Activated CD4-positive, CD25-positive, alpha-beta regulatory T cell treated with anti-CD3 and anti-CD28 coated beads, Interleukin-2, amount 50 U/mL, for 24 hours (primary cell): ENCODE measurements at places on chromosomes 5 and 9.

- ATAC-seq: no peak
Measured at GRCh38 chr9:35845824-35846771, 17.1 kb downstream of the TMEM8B start.

GRCh38 chr5:127296321-127296720 lies 5.7 kb downstream of the MEGF10 start:
- ATAC-seq: no peak

DNA sequence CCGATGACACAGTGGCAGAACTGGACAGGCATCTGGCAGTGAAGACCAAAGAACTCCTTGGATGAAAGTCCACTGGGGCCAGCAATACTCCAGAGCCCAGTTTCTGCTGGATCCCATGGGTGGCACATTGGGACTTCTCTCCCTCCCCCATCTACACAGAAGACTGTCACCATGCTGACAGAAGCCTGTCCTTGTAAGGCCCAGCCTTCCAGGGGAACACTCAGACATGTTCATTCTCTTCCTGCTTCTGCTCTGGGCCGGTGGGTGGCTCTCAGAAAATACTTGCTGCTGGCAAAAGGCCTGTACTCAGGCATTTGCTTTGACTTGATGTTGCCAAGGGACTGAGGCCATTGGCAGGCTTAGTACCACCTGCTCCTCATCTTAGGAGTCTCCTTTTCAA lies 48.3 kb upstream of the PTGS1 start:
- ATAC-seq: no peak

DNA sequence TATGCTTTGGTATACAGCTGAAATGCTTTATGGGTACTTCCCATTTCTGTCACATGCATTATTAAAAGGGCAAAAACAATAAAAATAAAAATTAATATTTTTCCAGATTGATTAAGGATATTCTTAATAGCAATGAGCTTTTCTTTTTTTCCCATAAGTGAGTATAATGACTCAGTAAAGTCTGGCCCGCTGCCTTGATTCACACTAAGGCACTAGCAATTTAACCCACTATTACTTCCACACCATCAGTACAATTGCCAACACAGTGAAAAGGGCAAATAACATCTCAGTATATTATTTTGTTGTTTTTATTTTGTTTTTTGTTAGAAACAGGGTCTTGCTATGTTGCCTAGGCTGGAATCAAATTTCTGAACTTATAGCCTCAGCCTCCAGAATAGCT lies 150.1 kb downstream of the RNF180 start:
- ATAC-seq: no peak

GRCh38 chr9:75962013-75962661 lies 71.7 kb downstream of the PCSK5 start:
- ATAC-seq: no peak

DNA sequence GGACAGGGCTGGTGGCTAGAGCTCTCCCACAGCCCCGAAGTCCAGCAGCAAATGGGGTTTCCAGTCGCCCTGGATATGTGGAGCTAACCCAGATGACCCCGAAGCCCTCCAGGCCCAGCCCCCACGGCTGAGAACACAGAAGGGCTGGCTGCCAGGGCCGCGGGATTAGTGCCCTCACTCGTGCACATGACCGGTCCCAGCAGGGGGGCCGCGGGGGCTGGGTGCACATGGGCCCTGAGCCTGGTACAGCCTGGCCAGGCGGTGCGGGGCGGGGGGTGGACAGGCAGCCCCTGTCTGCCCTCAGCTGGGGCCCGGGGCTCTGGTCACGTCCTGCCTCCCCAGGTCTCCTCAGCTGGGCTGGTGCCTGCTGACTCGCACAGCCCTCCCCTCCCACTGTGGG lies 5.9 kb downstream of the SSNA1 start:
- no peak for ATAC-seq

- ATAC-seq: no peak
Measured at GRCh38 chr5:37918424-37918823, 78.6 kb upstream of the GDNF start.

DNA sequence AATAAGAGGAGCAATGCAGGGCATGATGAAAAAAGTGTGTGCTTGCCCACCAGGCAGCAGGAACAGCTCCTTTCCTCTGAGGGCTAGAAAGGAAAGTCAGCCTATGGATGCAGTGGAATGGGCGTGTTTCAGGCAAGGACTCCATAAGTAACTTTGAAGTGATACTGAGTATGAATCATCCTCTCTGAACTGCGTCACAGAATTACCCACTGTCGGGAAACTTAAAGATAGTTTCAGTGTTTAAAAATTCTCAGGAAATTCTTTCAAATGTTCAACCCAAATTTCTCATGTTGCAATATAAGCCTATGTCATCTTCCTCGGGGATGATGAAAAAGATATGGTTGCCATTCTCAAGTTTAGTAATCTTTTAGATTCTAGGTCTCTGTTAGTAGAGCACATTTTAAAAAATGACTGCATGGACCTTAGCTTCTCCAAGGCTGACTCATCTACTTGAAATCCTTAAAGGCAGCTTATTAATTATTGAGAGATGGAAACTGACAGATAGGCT lies 27.7 kb downstream of the PTCD2 start:
- peak; percentile 60 for ATAC-seq

- no peak for ATAC-seq
Measured at GRCh38 chr5:170372971-170373370, 16.2 kb downstream of the KCNMB1 start.

DNA sequence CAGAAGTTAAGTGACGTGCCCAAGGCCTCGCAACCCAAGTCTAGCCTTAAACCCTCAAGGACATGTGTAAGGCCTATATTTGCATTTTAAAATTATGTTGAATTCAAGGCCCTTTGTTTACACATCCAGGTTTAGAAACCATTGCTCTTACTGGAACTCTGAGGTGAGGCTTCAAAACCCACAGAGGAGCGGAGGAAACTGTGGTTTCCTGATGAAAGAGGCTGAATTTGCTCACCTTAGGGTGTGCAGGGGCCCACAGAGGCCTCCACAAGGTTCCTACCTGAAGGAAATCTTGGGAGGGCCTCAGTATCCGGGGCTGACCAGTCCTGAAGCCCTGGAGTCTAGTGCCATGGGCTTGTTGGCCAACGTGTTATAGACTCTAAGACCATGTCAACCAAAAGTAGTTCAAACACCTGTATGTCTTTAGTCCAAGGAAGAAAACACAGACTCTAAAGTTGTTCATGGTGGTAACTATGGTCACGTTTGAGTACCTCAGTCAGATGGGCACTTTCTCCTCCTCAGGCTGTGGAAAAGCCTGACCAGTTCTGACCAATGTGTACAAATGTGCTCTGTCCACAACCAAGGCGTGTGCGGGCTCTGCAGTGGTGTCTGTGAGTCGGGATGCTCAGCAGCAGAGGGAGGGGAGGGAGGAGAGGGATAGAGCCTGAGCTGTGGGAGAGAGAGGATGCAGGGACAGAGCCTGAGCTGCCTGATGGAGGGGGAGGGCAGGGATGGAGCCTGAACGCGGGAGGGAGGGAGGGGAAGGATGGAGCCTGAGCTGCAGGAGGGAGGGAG lies 124.6 kb upstream of the ERCC6L2 start:
- peak; percentile 13 for ATAC-seq

DNA sequence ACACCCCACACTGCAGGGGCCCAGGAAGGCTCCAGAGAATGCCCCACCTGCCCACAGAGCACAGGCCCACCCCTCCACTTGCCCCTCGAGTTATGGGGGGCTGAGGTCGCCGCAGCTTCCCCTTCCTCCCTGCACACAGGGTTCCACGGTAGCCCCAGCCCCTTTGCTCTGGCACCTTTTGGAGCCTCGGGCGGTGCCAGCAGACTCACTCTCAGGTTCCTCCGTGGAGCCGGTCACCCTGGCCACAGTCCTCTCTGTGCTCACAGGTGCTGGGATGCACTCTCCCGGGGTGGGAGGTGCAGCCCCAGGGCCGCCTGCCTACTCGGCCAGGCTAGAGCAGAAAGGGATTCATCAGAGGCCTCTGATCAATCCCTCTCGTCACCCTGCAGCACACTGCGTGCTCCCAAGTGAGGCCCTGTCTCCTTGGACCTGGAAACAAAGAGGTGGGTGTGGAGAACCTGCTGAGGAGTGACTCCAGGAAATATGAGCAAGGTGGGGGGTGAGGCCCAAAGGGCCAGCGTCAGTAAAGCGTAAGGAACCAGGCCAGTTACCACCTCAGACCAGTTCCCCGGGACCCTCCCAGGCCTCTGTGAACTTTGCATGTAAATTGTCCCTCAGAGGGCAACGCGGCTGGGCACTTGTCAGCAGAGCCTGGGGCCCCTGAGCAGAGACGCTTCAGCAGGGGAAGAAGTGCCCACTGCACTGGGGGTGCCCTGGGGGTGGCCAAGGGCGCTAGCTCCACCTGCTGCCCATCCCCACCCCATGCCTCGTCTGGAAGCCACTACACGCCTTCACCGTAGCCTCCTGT lies 167.8 kb downstream of the OLFM1 start:
- no peak for ATAC-seq

GRCh38 chr5:135106610-135107471 lies 72.8 kb upstream of the PITX1 start:
- no peak for ATAC-seq

DNA sequence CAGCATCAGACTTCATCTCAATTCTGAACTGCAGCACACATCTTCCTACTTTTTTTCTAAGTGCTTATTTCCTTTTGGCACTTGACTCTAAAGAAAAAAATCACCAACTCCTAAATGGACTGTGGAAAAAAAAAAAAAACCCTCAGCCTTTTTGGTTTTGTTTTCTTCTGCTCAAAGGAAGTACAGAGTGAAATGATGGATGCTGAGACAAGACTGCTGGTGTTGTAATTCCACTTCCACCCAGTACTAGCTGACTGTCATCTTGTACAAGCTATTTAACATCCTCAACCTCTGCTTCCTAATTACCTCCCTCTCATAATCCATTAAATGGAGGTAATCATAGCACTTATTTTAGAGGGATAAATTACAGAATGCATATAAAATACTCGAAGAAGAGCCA lies 171.5 kb upstream of the GNA14 start:
- ATAC-seq: no peak

GRCh38 chr5:112923148-112923917 lies 1.3 kb upstream of the REEP5 start:
- no peak for ATAC-seq

- ATAC-seq: no peak
Measured at GRCh38 chr5:13809921-13810320, 134.6 kb downstream of the DNAH5 start.

DNA sequence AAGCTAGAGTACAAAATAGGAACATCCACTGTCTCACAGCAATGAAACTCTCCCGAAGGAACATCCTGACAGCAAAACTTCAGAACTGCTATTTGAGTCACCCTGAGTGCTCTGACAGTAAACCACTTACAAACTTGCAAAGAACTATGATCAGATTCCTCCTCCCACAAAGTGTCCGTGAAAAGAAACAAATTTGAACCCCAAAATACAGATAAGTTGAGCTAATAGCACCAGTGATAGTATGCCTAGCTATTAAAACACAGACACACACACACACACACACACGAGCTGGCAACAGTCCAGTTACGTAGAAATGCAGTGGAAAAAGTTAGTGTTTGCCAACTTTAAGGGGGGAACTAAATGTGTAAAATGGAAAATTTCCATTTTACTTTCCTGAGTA lies 3.1 kb upstream of the GLIS3 start:
- no peak for ATAC-seq

- no peak for ATAC-seq
Measured at GRCh38 chr5:16695779-16696178, 79.0 kb upstream of the RETREG1 start.

- ATAC-seq: no peak
Measured at GRCh38 chr5:174340226-174340625, 294.7 kb downstream of the NSG2 start.

- no peak for ATAC-seq
Measured at GRCh38 chr9:81716409-81716808, 27.1 kb upstream of the TLE1 start.

DNA sequence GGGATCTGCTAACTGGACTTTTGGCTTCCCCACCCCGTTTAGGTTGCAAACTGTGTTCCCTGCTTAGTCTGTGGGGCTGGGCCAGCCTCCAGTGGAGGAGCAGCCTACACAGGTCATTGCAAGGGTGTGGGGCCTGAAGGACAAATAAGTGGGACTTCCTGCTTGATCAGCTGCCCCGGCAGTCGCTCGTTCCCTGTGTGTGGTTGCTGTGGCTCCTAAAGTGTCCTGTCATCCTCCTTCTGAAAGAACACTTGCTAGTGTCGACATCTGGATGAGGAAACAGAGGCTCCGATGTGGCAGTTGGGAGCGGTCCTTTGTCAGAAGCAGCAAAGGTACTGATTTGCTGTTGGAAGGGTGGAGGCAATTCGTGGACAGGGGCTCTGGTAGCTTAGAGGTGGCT lies 88.9 kb upstream of the TBCA start:
- ATAC-seq: no peak

- no peak for ATAC-seq
Measured at GRCh38 chr5:149406203-149406978, 27.3 kb upstream of the IL17B start.

DNA sequence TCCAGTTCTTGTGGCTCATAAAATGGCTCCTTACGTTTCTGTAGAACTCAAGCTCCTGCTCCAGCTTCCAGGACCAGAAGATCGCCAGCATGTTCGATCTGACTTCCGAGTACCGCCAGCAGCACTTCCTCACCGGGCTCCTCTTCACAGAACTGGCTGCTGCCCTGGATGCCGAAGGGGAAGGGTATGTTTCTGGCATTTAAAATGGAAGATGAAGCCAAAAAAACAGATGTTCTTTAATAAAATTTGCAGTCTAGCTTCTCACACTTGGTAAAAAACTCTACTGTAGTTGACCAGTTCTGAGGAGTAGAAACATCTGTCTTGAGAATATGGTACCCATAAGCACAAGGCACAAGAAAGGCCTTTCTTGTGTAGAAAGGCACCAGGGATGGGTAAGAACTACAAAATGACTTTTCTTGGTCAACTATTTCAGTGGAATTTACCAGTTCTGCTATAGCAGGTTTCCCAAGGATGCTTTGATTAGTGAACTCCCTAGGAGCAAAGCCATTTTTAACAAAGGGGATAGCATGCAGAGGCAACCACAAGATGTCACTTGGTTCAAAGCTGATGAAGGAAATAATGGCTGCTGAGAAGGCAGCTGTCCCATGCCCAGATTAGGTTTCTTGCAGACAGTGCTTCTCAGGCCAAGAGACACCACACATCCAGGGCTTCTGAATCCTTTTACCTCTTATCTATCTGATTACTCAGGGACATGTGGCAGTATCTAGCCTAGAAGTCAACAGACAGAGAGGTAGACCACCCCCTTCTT lies 192.4 kb downstream of the DOCK8 start:
- no peak for ATAC-seq

DNA sequence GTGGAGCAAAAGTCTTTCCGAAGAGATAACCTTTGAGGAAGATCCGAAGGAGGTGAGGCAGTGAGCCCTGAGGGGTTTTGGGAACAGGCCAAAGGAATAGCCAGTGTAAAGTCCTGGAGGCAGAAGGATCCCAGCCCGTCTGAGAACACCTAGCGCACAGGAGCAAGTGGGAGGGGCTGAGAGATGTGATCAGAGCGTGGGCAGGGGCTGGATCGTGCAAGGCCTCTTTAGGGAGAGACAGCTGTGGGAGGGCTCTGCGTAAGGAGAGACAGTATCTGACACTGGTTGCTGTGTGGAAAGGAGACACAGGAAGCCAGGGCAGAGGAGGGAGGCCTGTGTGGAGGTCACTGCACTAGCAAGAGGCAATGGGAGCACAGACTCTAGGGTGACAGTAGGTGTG lies 68.2 kb downstream of the BARX1 start:
- ATAC-seq: no peak
